Common myeloid progenitor, CD34-positive (primary cell): ENCODE measurements at places on chromosomes 3 and 15.

GRCh38 chr15:92473756-92474155, 80.1 kb downstream of the ST8SIA2 start:
- H3K4me3 ChIP-seq = no peak overlapping the region
- no peaks in the 10 kb centered on the region for H3K4me1 ChIP-seq
- H3K27ac ChIP-seq = no peak overlapping the region
- no peaks in the 10 kb centered on the region for H3K27me3 ChIP-seq

GRCh38 chr3:164730815-164731360, 347.4 kb downstream of the SI start:
- no peaks in the 10 kb centered on the region for H3K4me1 ChIP-seq
- no peaks in the 10 kb centered on the region for H3K36me3 ChIP-seq
- H3K27ac ChIP-seq = no peak overlapping the region
- H3K27me3 ChIP-seq = no peaks in the 10 kb centered on the region

DNA sequence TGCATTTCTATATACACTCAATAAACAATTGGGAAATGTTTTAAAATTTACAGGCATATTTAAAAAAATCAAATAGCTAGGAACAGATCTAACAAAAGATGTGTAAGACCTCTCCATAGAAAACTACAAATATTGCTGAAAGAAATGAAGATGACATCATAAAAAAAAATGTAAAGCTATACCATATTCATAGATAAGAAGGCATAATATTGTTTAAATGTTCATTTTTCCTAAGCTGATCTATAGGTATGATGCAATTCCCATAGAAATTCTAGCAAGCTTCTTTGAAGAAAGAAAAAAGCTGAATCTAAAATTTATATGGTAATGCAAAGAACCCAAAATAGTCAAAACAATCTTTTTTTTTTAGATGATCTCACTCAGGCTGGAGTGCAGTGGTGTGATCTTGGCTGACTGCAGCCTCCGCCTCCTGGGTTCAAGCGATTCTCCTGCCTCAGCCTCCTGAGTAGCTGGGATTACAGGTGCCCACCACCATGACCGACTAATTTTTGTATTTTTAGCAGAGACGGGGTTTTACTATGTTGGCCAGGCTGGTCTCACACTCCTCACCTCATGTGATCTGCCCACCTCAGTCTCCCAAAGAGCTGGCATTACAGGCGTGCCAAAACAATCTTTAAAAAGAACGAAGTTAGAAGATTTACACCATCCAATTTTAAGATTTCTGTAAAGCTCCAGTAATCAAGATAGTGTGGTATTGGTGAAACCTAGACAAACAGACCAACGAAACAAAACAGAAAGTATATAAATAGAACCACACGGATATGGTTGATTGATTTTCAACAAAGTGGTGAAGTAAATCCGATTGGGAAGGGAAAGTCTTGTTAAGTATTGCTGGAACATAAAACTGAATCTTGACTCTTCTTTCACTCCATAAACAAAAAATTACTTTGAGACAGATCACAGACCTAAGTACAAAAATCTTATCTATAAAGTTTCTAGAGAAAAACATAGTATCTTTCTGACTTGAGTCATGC, 6.3 kb upstream of the BHLHE40 start:
- H3K4me1 ChIP-seq = peaks cover 22% of the 10 kb centered on the region
- no peaks in the 10 kb centered on the region for H3K36me3 ChIP-seq
- H3K4me3 ChIP-seq = no peak overlapping the region
- H3K27me3 ChIP-seq = no peaks in the 10 kb centered on the region

DNA sequence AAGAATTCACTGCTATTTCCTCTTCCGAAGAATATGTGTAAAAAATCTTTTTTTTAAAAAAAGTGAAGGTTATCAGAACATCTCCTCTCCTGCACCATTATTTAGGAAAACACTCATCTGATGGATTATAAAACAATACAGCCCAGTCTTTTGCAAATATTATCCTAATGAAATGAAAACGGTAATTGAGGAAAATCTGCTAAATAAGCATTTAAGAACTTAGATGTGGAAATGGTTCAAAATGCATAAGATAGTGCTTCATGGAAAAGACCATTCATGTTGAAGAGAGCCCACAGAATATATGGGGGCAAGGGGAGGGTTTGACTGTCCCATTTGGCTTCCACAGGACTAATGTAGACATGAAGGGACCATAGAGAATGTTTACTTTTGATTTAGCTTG, 47.8 kb downstream of the ISL2 start:
- no peaks in the 10 kb centered on the region for H3K4me1 ChIP-seq
- H3K27ac ChIP-seq = no peak overlapping the region
- no peak overlapping the region for H3K4me3 ChIP-seq
- no peaks in the 10 kb centered on the region for H3K27me3 ChIP-seq

DNA sequence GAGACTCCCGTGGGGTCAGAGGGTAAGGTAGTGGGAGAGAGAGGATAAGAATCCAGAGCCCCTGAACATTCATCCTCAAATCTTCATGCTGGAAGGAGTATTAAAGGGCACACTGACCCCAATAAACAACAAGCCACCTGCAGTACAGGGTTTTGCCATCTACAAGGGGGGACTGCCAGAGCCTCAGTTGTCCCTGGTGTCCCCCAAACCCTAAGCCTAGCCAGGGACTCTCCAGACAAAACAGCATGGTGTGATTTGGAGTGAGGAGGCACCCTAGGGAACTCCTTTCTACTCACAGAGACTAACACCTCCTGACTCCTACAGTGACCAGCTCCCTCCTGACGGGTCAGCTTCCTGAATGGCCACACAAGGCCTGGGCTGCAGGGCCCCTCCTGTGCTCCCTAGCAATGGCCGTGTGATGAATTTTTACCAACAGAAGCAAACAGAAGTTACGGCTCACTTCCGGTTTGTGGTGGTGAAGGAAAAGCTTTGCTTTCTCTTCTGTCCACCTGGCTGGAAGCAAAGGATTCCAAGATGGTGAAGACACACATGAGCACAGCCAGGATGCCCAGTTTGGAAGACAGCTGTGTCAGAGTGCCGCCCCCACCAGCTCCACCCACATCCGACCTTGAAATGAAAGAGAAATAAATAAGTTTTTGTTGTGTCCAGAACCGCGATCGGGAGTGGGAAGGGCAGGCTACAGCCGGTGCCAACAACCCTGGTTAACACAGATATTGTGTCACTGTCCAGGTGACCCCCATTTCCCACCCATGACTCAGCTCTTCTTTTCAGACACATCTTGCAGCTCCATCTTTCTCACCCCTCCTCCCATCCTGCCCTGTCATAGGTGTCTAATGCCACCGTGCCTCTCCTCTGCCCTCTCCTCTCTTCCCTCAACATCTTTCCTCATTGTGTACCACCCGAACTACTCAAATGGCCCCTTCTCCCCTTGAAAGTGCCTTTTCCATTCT, 69.6 kb upstream of the ATP13A3 start:
- peaks cover 8% of the 10 kb centered on the region for H3K4me1 ChIP-seq
- H3K4me3 ChIP-seq = no peak overlapping the region
- H3K27ac ChIP-seq = no peak overlapping the region
- peak; percentile 49 for DNase-seq
- H3K36me3 ChIP-seq = no peaks in the 10 kb centered on the region

DNA sequence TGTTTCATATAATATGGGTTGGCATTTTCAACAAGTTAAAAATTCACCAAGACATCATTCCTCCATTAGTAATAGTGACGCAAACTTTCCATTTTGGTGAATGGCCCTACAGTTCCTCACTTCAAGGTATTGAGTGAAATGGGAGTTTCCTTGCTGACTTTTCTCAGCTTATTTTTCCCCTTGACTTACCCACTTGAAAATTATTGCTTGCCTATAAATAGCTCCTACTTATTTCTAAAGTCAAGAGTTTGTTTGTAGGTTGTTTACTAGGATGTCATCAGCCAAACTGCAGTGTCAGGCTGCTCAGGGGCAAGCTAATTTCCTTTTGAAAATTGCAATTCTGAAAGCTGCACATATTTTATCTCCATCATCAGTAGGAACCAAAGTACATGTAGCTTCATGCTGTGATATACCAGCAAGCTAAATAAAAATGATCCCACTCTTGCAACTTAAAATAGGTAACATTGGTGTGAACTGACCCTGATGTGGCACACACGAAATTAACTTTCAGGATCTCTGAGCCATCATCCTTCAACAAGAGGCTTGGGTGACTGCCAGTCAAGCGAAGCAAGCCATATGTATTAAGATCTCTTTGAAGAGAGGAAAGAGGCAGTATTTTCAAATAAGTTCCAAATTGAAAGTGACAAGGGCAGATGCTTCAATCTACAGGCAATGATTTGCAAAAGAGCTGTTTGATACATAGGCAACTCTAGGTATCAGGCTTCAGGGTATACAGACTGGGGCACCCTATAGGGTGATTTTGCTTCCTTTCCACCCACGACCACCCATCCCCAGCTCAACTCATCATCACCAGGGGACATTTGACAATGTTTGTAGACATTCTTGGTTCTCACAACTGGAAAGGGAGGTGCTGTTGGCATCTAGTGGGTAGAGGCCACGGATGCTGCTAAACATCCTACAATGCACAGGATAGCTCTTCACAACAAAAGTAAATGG, 66.8 kb upstream of the RASGRP1 start:
- no peak overlapping the region for H3K4me3 ChIP-seq
- no peaks in the 10 kb centered on the region for H3K27me3 ChIP-seq
- no peak overlapping the region for H3K27ac ChIP-seq
- H3K36me3 ChIP-seq = no peaks in the 10 kb centered on the region
- DNase-seq = no peak
- no peaks in the 10 kb centered on the region for H3K4me1 ChIP-seq

- DNase-seq = peak; percentile 82
- H3K27ac ChIP-seq = peak overlapping the region; percentile 99
- H3K4me3 ChIP-seq = peak overlapping the region; percentile 97
- peaks cover 26% of the 10 kb centered on the region for H3K36me3 ChIP-seq
Measured at GRCh38 chr15:74614744-74615507, 710 bp upstream of the CLK3 start.

- H3K4me3 ChIP-seq = no peak overlapping the region
- DNase-seq = no peak
- no peaks in the 10 kb centered on the region for H3K4me1 ChIP-seq
- no peaks in the 10 kb centered on the region for H3K36me3 ChIP-seq
Measured at GRCh38 chr3:139586420-139587017, 47.0 kb upstream of the RBP1 start.

DNA sequence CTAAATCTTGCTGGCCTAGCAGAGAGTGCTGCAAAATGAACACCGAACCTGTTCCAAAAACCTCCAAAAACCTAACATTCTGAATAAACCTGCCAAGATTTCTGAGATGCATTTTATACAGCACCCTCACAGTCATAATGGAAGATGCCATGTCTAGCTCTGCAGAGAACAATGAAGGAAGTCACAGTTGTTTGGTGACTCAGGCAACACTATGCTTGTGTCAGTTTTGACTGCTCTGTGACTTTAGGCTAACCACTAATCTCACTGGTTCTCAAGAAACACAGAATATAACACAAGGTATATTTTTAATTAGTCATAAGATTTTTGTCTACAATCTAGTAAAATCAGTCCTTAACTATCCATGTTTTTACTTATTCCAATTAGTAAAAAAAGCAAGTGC, 606.6 kb downstream of the TBL1XR1 start:
- H3K27me3 ChIP-seq = no peaks in the 10 kb centered on the region
- no peaks in the 10 kb centered on the region for H3K36me3 ChIP-seq
- H3K4me3 ChIP-seq = no peak overlapping the region
- no peaks in the 10 kb centered on the region for H3K4me1 ChIP-seq
- DNase-seq = no peak

- peak; percentile 51 for DNase-seq
- no peaks in the 10 kb centered on the region for H3K36me3 ChIP-seq
- no peak overlapping the region for H3K4me3 ChIP-seq
- peaks cover 35% of the 10 kb centered on the region for H3K4me1 ChIP-seq
- H3K27me3 ChIP-seq = peaks cover 29% of the 10 kb centered on the region
Measured at GRCh38 chr15:41494922-41495735, 1.5 kb downstream of the ITPKA start.

DNA sequence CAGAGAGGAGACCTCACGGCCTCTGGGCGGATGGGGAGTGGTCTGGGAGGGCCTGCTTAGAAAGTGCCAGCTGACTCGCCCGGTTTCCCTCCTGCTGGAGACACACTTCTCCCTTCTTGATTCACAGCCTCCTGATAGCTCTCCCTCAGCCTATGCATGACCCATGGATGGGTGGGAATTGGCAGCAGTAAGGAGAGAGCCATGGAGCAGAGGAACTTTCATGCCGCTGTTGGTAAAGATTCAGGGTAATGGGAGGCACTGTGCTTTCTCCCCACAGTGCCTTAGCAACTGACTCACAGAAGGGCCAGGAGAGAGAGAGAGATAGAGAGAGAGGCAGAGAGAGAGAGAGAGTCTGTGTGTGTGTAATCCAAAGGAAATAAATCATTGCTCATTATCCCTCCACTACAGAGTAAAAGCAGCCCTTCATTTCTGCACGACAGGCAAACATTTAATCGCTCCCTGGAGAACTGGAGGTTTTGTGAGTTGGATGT, 82.8 kb downstream of the SEMA5B start:
- no peaks in the 10 kb centered on the region for H3K27me3 ChIP-seq
- no peak for DNase-seq
- no peak overlapping the region for H3K27ac ChIP-seq
- H3K36me3 ChIP-seq = no peaks in the 10 kb centered on the region

GRCh38 chr3:138937690-138938055, 9.3 kb downstream of the FOXL2 start:
- no peak overlapping the region for H3K27ac ChIP-seq
- H3K4me1 ChIP-seq = peaks cover 46% of the 10 kb centered on the region
- peak; percentile 33 for DNase-seq
- H3K36me3 ChIP-seq = no peaks in the 10 kb centered on the region

DNA sequence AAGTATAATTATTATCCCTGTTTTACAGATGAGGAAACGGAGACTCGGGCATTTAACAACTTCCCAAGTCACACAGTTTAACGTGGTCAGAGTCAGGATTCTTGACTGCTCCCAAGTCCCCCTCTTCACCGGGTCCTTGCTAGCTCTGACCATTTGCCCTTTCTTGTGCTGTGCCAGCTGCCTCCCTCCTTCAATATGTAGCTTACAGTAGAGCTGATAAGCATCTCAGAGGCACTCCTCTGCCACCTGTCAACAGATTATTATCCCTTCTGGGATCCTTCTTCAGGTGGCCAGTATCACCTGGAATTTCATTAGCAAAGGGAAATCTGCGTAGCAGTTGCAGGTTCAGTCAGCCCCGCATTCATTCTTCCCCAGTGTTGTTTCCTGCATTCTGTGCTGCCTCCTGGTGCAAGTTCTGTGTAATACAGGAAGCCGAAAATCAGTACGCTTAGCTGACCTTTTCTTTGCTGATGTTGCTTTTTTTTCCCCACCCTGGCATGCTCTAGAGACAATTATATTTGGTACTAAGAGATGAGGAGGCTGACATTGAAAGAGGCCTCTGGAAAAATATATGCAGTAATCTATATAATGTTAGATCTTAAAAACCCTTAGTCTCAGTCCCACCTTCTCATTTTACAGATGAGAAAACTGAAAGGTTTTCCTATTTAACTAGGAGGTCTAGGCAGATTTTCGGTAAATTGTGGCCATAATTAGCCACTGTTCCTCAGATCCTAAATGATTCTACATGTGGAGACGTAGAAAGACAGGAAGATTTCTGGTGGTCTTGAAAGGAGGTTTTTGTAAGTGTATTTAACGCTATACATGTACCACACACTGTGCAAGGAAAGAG, 24.8 kb downstream of the TMOD2 start:
- peaks cover 22% of the 10 kb centered on the region for H3K36me3 ChIP-seq
- no peaks in the 10 kb centered on the region for H3K4me1 ChIP-seq
- H3K4me3 ChIP-seq = no peak overlapping the region
- DNase-seq = peak; percentile 52
